Left kidney (tissue), 8 donors: ENCODE measurements at places on chromosomes 3 and 15. TPM values are rescaled to one million over a fixed set of nuclear protein-coding genes. Genes with fewer than 3 reads are reported as not detected.

The DPPA2 gene
- 1.0 TPM for polyA plus RNA-seq

The MYL3 gene
- 20.1 TPM for polyA plus RNA-seq

The PLA2G4F gene
- polyA plus RNA-seq = 25.0 TPM

The IL20RB gene
- polyA plus RNA-seq = 0.85 TPM

DNA sequence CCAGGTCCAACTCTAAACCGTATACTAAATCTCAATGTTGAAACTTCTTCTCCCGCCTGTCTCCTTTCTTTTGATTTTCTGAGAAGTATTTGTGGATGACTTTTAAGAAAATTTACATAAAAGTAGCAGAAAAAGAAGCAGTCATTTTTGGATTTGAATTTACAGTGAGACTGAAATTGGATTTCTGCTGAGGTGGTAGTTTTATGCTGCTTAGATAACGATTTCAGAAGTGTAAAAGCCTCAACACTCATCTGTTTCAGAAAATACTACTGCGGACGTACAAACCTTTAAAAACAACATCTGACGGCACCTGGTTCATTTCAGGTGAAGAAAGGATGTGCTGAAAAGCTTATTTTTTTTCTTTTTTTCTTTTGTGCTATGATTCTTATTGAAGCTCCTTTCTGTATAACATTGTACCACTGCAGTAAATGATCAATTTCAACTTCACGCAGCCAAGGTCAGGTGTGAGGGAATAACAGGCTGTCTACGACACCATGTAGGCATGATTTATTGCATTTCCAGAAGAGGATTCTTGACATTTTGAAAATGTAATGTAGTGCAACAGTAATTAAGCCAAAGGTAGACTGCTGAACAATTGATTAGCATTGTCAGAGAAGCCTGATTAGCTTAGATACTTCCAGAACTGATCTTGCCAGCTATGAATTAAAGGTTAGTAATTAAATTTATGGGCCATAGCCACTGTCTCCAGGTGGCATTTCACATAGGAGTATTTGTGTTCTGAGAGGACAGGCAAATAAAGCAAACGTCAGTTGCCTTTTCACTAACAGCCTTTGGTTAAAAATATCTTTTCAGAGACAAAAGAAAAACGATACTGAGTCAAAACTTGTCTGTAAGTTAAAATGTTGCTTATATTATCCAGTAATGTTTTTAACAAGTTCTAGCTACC lies 134.6 kb upstream of the KBTBD8 start:
- DNase-seq = peak; percentile 29

DNA sequence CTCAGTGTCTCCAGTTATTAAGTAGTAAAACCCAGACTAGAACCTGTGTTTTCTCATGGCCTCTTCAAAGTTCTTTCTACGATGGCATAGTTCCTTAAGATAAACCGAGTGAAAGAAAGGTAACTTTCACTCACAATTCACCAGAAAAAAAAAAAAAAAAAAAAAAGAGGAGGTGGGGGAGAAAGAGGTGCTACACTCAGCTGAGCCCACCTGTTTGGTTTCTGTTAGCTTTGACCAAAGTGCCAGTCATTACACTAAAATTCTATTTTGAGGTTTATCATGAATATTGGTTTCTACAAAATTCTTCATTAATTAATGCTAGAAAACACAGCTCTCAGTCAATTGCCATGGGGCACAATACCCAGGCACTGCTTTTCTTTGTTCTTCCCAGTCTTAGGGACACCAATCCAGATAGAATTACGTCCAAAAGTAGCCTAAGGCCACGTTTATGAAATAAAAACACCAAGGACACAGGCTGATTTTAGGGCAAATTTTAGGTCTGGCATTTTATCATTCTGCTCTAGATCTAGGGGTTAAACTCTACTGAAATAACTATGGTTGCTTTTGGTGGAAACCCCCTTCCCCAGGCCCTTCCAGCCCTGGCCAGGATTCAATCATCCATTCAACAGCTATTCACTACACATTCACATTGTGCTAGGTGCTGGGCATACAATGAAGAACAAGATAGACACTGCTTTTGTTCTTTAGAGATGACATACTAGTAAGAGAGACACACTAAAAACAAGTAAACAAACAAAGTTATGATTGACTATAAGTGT lies 1097.8 kb downstream of the FHIT start:
- DNase-seq = no peak

DNA sequence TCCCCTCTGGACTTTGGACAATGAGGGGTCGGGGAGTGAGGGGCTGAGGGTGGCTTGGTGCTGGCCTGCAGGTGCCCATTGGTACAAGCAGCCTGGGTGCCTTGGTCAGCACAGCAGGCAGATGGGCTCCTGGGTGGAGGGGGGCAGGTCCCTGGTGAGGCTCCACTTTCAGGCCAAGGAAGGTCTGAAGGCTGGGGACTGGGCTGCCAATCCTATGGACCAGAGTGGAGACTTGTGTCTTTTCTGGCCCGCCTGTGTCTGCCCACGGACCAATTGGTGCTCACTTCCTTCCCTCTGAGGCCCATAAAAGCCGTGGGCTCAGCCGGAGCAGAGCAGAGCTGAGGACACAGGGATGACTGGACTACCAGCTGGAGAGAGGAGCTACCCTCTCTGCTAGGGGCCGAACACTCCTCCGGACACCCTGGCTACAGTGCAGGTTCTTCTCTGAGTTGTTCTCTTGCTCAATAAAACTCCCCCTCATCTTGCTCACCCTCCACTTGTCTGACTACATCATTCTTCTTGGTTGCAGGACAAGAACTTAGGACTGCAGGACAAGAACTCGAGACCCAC lies 31.9 kb upstream of the IREB2 start:
- DNase-seq = no peak

- no peak for DNase-seq
These were observed 16.3 kb downstream of the C3orf20 start for GRCh38 chr3:14691239-14691638.

DNA sequence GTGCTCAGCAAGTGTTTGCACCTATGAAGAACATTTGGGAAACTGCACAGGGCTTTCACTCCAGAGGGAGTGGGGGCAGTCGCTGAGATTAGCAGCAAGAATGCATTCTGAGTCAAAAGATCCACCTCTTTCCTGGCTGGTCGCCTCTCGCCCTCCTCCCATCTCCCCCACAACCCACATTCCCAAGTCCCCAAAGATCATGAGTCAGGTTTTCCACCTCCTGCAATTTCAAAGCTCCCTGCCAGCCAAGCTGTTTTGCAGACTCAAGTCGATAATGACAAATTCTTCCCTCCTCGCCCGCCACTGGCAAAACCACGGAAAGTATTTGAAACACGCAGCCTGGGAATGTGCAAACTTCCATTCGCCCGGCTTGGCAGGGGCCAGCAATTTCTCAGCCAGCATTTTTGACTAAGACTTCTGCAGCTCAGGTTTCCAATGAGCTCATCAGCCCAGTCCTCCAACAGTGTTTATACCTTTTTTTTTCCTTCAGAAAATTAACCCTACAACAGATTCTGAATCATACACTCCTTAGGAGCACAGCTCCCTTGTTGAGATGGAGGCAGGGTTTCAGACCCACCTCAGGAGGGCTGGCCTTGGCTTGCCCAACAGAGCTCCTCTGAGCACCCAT lies 181.4 kb downstream of the SMAD6 start:
- DNase-seq = peak; percentile 77

DNA sequence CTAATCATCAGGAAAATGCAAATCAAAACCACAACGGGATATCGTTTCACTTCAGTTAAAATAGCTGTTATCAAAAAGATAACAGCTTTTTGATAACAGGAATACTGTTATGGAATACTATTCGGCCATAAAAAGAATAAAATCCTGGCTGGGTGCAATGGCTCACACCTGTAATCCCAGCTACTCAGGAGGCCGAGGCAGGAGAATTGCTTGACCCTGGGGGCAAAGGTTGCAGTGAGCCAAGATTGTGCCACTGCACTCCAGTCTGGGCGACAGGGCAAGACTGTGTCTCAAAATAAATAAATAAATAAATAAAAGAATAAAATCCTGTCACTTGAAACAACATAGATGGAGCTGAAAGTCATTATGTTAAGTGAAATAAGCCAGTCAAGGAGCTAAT lies 178.1 kb upstream of the TSC22D2 start:
- no peak for DNase-seq

DNA sequence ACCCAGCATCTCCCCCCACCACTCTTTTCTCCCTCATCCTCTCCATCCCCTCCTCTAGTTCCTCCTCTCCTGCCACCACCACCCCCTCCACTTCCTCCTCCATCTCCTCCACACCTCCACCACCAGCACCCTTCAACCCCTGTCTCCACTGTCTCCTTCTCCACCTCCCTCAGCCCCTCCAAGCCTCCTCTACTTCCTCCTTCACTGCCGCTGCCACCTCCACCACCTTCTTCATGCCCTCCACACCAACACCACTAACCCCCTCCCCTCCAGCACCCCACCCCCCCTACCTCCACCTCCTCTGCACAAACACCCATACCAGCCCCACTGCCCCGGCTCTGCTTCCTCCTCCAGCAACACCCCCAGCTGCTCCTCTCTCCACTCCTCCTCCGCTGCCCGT lies 88.0 kb downstream of the HES1 start:
- DNase-seq = no peak

DNA sequence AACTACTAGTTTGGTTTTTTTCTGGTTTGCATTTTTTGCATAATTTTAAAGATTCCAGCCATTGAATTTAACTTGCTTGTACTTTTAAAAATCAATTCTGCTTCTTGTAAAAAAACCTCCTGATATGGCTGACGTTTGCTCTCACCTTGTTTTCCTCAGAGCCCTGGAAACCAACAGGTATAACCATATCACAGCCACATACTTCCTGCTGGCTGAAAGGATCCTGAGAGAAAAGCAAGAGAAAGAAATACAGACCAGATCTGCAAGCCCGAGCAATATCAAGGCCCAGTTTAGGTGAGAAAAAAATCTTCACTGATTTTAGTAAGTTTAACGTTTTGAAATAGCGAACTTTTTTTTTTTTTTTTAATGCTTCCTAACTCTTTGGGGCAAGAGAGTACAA lies 56.8 kb downstream of the SNRK start:
- DNase-seq = no peak

DNA sequence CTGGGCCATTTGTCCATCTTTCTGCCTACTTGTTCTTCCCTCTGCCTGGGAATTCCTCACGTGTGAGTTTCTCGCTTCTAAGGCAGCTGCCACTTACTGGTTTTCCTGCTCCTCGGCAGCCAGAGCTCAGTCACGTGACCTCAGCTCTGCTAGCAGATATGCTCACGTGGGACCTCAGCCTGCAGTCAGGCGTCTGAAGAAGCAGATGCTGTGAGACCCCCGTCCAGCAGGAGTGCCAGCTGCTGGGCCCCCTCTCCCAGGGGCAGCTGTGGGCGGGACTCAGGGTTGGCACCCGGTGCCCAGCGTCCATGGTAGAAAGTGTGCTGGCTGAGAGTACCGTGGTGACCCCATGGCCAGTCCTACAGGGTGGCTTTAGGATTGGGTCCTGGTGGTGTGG lies 161.3 kb upstream of the TLE3 start:
- DNase-seq = peak; percentile 73

- DNase-seq = peak; percentile 17
These were observed 352.4 kb upstream of the ARHGEF26 start for GRCh38 chr3:153768561-153769469.
